ENCODE measurements at places on chromosomes 2 and 18. TPM values are rescaled to one million over a fixed set of nuclear protein-coding genes. Genes with fewer than 3 reads are reported as not detected.

GRCh38 chr2:173272849-173273248 lies 81.8 kb upstream of the CDCA7 start:
- no peak for DNase-seq

DDX18 gene
- total RNA-seq: 36.0 TPM

ALPG gene
- total RNA-seq: not detected

SSB gene
- 60.6 TPM for total RNA-seq

- no peak for DNase-seq
These were observed 172.4 kb downstream of the SP3 start for GRCh38 chr2:173792741-173793140.

Data from right cardiac atrium (tissue), 5 donors.